Upper lobe of right lung (tissue), 1 donor: ENCODE measurements at places on chromosomes 6 and 20.

DNA sequence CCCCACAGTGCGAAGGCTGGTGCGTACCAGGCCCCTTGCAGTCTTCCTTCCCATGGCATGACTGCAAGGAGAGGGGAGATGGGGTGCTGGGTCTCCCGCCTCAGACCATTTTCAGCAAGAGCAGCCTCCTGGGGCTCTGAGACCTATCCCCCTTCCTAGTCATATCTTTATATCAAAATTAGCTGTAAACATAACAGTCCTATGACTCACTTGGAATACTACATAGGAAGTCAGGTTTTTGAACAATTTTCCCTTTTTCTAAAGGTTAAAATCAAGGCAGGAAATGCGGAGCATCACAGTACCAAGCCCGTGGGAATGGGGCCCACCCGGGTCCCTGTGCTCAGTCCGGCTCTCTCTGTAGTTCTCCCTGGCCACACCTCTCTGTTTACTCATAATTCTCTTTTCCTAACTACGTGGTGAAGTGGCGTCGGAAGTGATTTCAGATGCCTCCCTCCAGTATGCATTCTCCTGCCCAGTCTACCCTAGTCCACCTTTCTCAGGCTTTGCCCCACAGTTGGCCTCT is 109.8 kb upstream of the TMEM170B start:
- no peaks in the 10 kb centered on the region for H3K27me3 ChIP-seq
- no peak overlapping the region for H3K4me3 ChIP-seq
- H3K36me3 ChIP-seq: no peaks in the 10 kb centered on the region
- H3K4me1 ChIP-seq: peaks cover 74% of the 10 kb centered on the region
- H3K27ac ChIP-seq: peak overlapping the region; percentile 78

- no peaks in the 10 kb centered on the region for H3K36me3 ChIP-seq
- no peak overlapping the region for H3K4me3 ChIP-seq
- H3K27me3 ChIP-seq: no peaks in the 10 kb centered on the region
- no peaks in the 10 kb centered on the region for H3K4me1 ChIP-seq
Measured at GRCh38 chr6:117666881-117667280, 8.4 kb upstream of the NUS1 start.

DNA sequence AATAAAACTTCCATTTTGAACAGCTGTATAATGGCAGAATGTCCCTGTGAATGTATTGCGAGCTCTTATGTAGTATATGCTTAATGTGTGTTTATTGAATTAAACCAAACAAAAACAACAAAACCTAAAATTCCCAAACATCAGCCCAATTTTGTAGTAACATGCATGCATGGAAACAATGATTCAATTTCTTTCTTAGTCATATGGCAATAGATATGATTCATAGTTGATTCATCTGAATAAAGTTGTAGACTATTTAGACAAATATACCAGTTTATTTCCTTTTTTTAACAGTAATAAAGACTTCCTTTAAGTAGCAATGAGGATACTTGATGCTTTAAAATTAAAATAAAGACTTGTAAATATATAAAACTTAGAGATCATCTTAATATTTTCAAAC is 670.6 kb downstream of the CD109 start:
- H3K4me1 ChIP-seq: no peaks in the 10 kb centered on the region
- no peak overlapping the region for H3K4me3 ChIP-seq
- no peak overlapping the region for H3K27ac ChIP-seq
- DNase-seq: no peak
- no peaks in the 10 kb centered on the region for H3K36me3 ChIP-seq
- no peaks in the 10 kb centered on the region for H3K27me3 ChIP-seq

- no peaks in the 10 kb centered on the region for H3K27me3 ChIP-seq
- H3K36me3 ChIP-seq: no peaks in the 10 kb centered on the region
- no peaks in the 10 kb centered on the region for H3K4me1 ChIP-seq
Measured at GRCh38 chr6:24472181-24472580, 17.2 kb downstream of the GPLD1 start.

DNA sequence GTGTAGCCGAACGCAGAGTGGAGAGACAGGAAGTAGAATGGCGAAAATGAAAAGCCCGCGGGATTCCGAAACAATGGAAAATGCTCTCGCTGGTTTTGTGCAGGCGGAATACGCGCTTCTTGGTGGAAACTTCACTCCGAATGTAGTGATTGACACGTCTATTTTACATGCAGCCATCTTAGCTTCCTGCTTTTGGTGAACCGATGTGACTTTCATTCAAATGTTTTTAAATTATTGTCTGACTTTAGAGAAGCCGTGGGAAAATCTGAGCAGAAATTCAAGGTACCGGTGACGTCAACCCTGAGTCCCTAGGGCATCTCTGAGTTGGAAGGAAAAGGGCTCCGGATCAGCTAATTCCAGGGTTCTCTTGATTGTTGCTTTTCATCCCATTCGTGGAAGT is 11.4 kb downstream of the GPX5 start:
- peaks cover 49% of the 10 kb centered on the region for H3K27me3 ChIP-seq
- no peak overlapping the region for H3K27ac ChIP-seq
- DNase-seq: no peak

DNA sequence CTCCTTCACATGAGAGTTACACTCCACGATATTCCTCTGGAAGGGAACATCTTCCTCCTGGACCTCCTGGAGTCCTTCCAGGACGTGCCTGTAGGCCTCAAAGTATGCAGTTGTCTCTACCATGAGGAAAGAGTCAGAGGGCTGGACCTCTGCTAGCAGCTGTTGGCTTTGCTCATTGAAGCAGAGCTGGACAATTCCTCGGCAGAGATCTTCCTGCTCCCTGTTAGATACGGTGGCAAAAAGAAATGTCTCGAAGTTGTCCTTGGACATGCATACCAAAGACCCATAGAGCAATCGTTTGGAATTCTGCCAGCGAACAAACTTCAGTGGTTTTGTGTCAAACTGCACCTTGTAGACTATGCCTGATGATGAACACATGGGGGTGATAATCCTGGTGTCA is 7.7 kb downstream of the ZNFX1 start:
- H3K27me3 ChIP-seq: no peaks in the 10 kb centered on the region
- H3K4me1 ChIP-seq: peaks cover 60% of the 10 kb centered on the region
- H3K36me3 ChIP-seq: peaks cover 75% of the 10 kb centered on the region
- H3K4me3 ChIP-seq: peak overlapping the region; percentile 6
- no peak overlapping the region for H3K27ac ChIP-seq

- no peak for DNase-seq
- no peaks in the 10 kb centered on the region for H3K27me3 ChIP-seq
- no peaks in the 10 kb centered on the region for H3K36me3 ChIP-seq
- H3K4me1 ChIP-seq: peaks cover 69% of the 10 kb centered on the region
- H3K4me3 ChIP-seq: peak overlapping the region; percentile 32
- peak overlapping the region; percentile 56 for H3K27ac ChIP-seq
Measured at GRCh38 chr20:41047975-41048305, 19.3 kb downstream of the TOP1 start.

DNA sequence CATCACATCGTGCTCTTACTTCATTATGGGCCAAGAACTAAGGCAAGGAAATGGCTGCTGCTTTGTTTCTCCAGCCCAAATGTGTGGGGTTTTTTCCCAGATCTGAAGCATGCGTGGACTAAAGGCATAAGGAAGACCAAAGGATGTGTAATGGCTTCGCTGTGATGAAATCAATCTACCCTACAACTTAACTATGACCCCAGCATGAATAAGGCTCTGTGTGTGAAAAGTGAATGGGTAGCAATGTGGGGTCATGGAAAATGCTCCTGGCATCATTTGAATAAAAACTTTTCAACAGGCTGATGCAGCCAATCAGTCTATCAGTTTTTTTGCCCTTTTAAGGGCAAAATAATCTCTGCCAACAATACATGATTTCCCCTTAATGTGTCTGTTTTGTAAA is 50.3 kb upstream of the ISM1 start:
- H3K27me3 ChIP-seq: no peaks in the 10 kb centered on the region
- DNase-seq: no peak
- H3K36me3 ChIP-seq: no peaks in the 10 kb centered on the region
- no peaks in the 10 kb centered on the region for H3K4me1 ChIP-seq
- no peak overlapping the region for H3K27ac ChIP-seq
- H3K4me3 ChIP-seq: no peak overlapping the region

DNA sequence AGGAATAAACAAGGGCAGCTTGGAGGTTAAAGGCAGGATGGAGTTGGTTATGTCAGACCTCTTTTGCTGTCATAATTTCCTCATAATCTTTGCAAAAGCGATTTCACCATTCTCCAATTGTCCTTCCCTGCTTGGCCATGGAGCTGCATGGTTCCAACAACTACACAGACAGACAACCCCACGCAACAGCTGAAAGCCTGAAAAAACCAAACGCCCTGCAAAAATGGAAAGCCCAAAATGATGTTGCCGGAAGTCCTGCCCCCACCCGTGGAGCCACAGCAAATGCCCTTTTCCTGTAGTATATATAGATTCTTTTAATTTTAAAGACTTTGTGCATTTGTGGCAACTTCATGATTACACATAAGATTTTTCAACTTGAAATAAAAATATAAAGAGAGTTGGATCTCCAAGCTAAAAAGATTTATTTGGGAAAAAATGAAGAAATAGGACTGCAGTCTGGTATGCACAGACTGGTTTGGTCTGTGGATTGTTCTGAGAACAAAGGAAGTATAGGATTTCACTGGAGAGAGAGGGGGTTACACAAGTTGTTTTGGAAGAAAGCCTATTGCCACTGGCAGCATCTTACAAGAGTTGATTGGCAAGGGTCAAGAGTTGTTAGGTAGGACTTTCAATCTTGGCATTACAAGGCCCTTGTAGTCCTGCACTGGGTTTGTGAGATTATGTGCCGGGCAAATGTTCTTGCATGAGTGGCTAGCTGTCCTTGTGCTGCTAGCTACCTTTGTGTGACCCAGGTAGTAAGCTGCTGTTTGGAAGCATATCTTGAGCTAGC is 190.0 kb downstream of the C6orf118 start:
- no peaks in the 10 kb centered on the region for H3K27me3 ChIP-seq
- no peaks in the 10 kb centered on the region for H3K4me1 ChIP-seq
- no peaks in the 10 kb centered on the region for H3K36me3 ChIP-seq
- H3K4me3 ChIP-seq: no peak overlapping the region
- no peak for DNase-seq

DNA sequence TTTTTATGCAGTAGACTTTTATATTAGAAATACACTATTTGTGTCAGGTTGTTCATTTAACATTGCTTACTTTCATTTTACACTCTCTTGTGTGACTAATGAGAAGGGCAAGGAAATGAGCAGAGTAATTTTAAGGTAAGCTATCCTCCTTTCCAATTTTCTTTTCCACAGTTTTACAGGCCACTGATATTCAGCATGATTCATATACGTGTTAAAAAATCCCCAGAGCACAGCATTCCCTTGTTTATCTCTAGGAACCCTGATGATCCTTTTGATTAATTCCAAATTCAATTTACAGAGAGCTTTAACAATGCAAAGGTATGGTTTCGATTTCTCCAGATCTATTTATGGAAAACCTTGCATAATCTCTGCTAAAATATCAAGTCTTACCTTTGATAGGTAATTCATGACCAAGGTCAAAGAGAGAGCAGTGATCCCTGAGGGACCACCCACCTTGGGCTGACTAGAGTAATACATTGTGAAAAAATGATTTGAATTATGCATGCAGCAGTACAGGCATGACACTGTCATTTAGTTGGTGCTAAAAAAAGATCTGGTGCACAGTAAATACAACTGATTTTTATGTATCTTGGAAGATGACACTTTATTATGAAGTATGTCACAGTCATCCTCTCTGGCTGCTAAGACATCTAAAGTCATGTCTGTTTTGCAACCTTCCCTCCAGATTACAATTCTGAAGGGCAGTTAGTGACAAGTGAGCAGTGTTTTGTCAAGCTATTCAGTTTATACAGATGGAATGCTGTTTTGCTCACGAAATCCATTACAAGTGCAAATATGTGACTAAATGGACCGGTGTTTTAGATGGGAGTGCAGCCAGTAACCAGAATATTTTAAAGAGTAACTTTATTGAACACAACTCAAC is 736.6 kb downstream of the EPHA7 start:
- H3K27ac ChIP-seq: no peak overlapping the region
- no peak for DNase-seq
- H3K4me1 ChIP-seq: no peaks in the 10 kb centered on the region
- H3K27me3 ChIP-seq: no peaks in the 10 kb centered on the region
- H3K4me3 ChIP-seq: no peak overlapping the region

GRCh38 chr6:149071997-149072396 is 245.5 kb upstream of the TAB2 start:
- no peak for DNase-seq
- H3K36me3 ChIP-seq: no peaks in the 10 kb centered on the region
- H3K27ac ChIP-seq: no peak overlapping the region
- H3K27me3 ChIP-seq: no peaks in the 10 kb centered on the region

DNA sequence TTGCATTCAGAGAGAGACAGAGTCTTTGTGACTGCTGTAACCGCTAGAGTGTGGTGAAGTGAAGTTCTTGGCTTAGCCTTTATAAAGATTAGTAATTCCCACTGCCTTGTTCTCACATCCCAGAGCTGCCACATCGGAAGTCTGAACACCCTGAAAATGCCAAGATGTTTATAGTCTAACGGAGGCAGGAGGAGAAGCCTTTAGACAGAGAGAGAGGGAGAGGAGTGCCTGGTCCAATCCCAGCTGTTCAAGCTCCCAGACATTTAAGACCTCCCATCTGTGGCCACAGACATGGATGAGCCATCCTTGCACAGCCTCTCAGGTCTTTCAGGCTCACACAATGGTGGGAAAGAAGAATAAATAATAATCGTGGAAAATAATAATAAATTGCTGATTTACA is 1422.8 kb upstream of the EYS start:
- no peaks in the 10 kb centered on the region for H3K27me3 ChIP-seq
- no peaks in the 10 kb centered on the region for H3K4me1 ChIP-seq
- H3K4me3 ChIP-seq: no peak overlapping the region
- no peaks in the 10 kb centered on the region for H3K36me3 ChIP-seq
- H3K27ac ChIP-seq: no peak overlapping the region
- no peak for DNase-seq

GRCh38 chr6:143867236-143867635 is 3.0 kb downstream of the ZC2HC1B start:
- no peaks in the 10 kb centered on the region for H3K27me3 ChIP-seq
- H3K4me1 ChIP-seq: no peaks in the 10 kb centered on the region
- H3K27ac ChIP-seq: no peak overlapping the region

DNA sequence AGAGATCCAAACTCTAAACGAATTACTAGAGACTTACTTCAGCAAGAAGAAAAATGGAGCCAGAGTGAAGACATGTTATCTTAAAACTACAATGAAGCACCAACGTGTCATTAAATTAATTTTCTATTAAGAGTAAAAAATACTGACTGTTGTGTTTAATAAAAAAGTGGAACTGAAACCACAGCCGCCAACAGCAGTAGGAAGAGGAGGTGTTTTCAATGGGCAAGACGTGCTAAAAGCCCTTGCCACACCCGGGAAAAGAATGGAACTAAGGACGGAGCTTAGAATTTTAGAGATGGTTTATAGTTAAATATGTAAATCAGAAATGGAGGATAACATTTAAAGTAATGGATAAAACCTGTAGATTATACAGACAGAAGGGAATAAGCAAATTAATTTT is 608.7 kb downstream of the TFAP2A start:
- H3K27me3 ChIP-seq: no peaks in the 10 kb centered on the region
- no peak overlapping the region for H3K4me3 ChIP-seq
- H3K36me3 ChIP-seq: no peaks in the 10 kb centered on the region

DNA sequence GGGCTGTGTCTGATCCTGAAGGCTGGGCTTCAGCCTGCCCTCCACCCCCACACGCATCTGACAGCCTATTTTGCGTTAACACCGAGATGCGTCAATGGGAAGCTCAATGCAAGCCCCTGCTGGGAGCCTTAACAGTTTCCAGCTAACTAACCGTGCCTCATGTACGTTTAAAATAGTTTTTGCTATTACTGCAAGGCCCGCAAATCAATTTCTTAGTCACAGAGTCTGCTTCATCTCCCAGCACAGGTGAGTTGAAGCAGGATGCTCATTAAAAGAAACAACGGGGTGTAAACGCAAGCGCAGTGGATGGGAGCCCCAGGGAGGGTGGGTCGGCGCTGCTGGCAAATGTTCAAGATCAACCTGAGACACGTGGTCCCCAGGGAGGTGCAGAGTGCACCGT is 142.8 kb upstream of the PHACTR3 start:
- no peak overlapping the region for H3K4me3 ChIP-seq
- no peaks in the 10 kb centered on the region for H3K4me1 ChIP-seq
- no peaks in the 10 kb centered on the region for H3K27me3 ChIP-seq
- DNase-seq: no peak
